ENCODE measurements at places on chromosomes 3 and 15.

- ATAC-seq = peak; percentile 93
- no peaks in the 10 kb centered on the region for H3K27me3 ChIP-seq
- H3K4me1 ChIP-seq = peaks cover 31% of the 10 kb centered on the region
These were observed 27.6 kb upstream of the CXCR6 start for GRCh38 chr3:45915518-45916231.

DNA sequence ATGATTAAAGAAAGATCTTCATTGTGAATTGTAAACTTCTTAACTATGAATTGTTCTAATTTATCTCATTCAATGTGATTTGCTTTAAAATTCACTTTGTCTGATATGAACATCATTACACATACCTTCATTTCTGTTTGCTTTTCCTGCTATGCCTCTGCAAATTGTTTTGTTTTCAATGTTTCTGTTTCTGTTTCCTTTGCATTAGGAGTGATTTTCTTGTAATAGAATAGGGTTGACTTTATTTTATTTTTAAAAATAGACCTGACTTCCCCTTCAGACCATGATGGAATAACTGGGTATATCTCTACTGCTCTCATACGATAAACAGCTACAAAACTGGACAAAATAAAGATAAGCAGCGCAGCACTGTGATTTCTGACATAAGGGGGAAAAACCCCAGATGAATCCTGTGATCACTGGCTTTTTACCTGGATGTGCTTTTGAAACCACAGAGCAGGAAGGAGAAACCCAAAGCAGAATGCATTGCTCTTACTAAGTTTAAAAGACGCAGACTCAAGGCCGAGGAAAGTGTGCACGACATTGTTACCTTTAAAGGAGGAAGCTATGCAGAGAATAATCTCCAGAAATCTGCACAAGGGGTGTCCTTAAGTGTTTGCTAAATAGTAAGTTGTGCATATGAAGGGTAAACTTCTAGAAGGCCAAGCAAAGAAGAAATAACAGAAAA lies 420.2 kb downstream of the TBC1D5 start:
- peaks cover 4% of the 10 kb centered on the region for H3K4me1 ChIP-seq
- no peak for ATAC-seq
- no peaks in the 10 kb centered on the region for H3K27me3 ChIP-seq
- H3K36me3 ChIP-seq = peaks cover 34% of the 10 kb centered on the region
- H3K27ac ChIP-seq = no peak overlapping the region
- H3K4me3 ChIP-seq = no peak overlapping the region

- no peaks in the 10 kb centered on the region for H3K27me3 ChIP-seq
- no peaks in the 10 kb centered on the region for H3K36me3 ChIP-seq
- ATAC-seq = no peak
- no peaks in the 10 kb centered on the region for H3K4me1 ChIP-seq
These were observed 235.8 kb upstream of the ARHGEF26 start for GRCh38 chr3:153885359-153885758.

GRCh38 chr15:84598993-84599392 lies 1.8 kb upstream of the ZSCAN2 start:
- peaks cover 53% of the 10 kb centered on the region for H3K4me1 ChIP-seq
- no peak for ATAC-seq
- H3K27ac ChIP-seq = peak overlapping the region; percentile 81
- H3K4me3 ChIP-seq = no peak overlapping the region
- H3K36me3 ChIP-seq = peaks cover 7% of the 10 kb centered on the region

GRCh38 chr3:23496165-23496564 lies 293.0 kb downstream of the UBE2E2 start:
- no peak for ATAC-seq
- H3K27ac ChIP-seq = no peak overlapping the region
- peaks cover 19% of the 10 kb centered on the region for H3K36me3 ChIP-seq
- H3K27me3 ChIP-seq = no peaks in the 10 kb centered on the region
- no peak overlapping the region for H3K4me3 ChIP-seq

GRCh38 chr3:135908225-135908624 lies 57.3 kb upstream of the PPP2R3A start:
- H3K4me1 ChIP-seq = no peaks in the 10 kb centered on the region
- H3K36me3 ChIP-seq = no peaks in the 10 kb centered on the region
- H3K4me3 ChIP-seq = no peak overlapping the region

DNA sequence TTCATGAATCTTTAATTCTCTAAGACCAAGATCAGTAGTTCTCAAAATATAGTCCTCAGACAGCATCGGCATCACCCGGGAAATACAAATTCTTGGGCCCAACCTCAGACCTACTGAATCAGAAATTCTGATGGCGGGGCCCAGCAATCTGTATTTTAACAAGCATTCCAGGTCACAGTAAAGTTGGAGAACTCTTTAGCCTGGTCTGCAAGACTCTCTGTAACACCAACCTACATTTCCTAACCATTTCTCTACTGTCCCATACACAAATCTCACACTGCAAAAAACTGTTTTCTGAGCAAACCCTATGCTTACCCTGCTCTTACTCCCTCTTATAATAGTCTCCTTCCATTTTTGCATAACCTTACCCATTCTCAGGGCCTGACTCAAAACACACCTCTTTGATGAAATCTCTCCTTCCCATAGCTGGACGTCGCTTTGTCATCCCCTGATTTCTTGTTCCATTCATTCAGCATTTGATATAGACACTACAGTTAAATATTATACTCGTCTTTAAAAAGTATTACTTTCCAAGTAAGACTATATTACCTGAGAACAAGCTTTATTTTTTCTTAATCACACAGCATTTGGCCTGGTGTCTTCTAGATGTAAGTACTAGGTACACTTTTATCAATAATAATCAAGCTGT lies 83.3 kb upstream of the MYO5C start:
- peak overlapping the region; percentile 62 for H3K27ac ChIP-seq
- peaks cover 62% of the 10 kb centered on the region for H3K36me3 ChIP-seq
- no peaks in the 10 kb centered on the region for H3K27me3 ChIP-seq
- peaks cover 41% of the 10 kb centered on the region for H3K4me1 ChIP-seq
- peak; percentile 70 for ATAC-seq
- H3K4me3 ChIP-seq = peak overlapping the region; percentile 15

Data from stimulated activated memory B cell treated with anti-CD40 and anti-IgM and Interleukin-4, amounts not matched to agents 10 μg/mL and 1 μg/mL and 100 μg/mL, for 72 hours (primary cell).